Umbilical cord (tissue), 2 donors: ENCODE measurements at places on chromosomes 16 and 17.

- DNase-seq, result no peak
Measured at GRCh38 chr17:49443862-49444261, 29.2 kb upstream of the PHB1 start.

DNA sequence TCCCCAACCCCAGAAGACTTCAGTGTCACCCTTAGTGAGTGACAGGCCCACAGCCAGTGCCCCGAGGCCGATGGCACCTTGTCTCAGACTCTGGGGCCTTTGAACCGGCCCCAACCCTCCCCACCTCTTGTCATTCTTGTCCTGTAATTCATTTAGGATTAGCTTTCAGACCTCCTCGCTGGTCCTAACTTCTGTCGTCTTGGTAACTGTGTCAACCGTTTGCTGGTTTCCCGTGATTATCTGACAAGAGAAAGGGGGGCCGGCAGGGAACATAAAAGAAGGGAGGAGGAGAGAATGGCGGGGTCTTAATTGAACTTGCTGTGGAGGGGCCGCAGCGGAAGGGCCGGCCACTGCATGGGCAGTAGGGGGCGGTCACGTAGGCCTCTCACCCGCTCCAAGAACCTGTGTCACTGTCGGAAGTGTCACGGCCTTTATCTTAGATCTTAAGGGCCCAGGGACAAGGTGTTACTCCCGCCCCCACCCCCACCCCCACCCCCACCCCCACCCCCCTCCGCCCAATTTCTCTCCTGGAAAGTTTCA is 46.5 kb upstream of the GSE1 start:
- DNase-seq, result no peak

- DNase-seq, result no peak
Measured at GRCh38 chr16:65494080-65494479, 372.2 kb upstream of the CDH11 start.

DNA sequence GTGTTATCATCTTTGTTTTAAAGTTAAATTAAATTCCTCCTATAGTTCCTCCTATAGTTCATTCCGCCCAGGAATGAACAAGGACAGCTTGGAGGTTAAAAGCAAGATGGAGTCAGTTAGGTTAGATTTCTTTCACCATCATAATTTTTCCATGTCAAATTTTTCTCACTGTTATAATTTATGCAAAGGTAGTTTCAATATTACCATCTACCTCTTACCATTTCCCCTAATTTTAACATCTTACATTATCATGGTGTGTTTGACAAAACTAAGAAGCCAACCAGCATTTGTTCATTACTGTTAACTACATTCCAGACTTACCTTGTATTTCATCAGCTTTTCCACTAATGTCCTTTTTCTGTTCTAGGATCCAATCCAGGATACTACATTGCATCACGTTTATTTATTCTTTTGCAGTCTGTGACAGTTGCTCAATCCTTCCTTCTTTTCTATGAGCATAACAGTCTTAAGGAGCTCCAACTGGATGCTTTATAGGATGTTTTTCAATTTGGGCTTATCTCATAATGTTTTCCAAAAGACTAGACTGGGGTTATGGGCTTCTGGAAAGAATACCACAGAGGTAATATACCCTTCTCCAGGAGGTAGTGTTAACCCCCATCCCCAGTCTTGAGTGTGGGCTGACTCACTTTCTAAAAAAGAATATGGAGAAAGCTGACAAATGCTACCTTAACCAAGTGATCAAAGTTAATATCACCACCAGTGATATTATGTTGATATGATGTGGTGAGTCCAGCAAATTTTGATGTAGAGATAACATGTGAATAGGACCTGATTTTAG is 158.5 kb downstream of the PPM1E start:
- DNase-seq, result peak; percentile 1

DNA sequence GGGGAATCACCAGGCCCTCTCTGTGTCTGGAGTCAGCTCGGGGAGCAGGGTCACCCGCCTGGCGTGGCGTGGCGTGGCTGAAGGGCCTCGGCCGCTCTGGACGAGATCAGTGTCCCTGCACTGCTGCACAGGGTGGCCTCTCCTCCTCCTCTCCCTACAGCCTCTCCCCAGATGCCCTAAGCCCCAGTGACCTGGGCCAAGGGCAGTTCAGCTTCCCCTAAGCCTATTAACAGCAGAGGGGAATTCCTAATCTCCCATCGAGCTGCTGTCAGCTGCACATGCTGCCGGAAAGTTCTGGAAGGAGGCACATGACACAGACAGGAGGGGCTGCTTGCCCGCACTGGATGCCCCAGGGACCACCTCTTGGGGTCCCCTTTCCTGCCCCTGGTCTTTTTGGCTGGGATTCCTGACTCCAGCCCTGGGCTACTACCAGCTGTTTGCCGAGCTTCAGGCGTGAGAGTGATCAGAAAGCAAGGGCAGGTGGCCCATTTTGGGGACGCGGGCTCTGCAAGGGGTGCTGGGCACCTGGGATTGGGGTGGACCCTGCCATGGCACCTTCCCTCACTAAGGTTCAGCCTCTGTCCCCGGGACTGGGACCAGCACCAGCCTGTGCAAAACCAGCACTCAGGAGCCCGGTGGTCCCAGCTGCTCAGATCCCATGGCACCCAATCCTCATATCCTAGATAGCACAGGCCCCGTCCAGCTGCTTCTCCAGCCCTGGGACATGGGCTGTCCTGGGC is 794 bp downstream of the PDE6G start:
- DNase-seq, result no peak

- DNase-seq, result no peak
Measured at GRCh38 chr17:56587298-56587697, 6.2 kb upstream of the NOG start.

GRCh38 chr17:78317794-78318400 is 42.0 kb downstream of the SOCS3 start:
- DNase-seq, result no peak

GRCh38 chr16:85512808-85513115 is 100.4 kb upstream of the GSE1 start:
- DNase-seq, result no peak
